ENCODE measurements at places on chromosomes 4 and X.

GRCh38 chrX:68599256-68600152 lies 48.0 kb upstream of the STARD8 start:
- no peak for DNase-seq

- DNase-seq = no peak
Measured at GRCh38 chrX:154348646-154349358, 25.6 kb downstream of the FLNA start.

DNA sequence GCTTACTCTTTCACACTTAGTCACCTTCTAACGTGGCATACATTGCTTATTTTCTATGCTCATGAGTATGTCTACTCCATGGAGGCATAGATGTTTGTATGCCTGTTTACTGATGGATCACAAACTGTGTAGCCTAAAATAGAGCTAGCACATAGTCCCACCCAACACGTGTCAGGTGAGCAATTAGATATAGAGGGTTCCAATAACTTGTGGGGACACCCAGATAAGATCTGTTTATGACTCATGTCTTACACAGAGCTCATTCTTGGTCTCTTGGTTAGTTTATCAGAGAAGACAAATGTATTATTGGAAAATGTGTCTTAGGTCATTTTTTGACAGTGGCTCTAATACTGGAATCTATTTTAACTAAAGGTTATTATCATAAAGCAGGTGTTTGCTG lies 6.8 kb downstream of the ZFP42 start:
- DNase-seq = no peak

DNA sequence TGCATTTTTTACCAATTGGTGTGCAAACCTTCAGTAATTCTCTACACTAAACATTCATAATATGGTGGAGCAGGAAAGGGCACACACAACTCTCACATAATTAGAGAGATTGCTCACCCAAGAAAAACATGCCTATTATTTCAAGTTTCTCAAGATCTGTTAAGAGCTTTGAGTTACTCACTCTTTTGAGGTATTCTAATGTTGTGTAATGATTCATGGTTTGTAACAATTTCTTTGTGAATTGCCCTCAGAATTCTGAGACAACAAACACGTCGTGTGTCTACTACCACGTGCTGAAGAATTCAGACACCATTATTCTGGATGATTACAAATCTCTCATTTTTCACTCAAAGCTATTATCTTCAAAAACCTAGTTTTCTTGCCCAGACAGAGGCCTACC lies 82.8 kb downstream of the PDGFC start:
- DNase-seq = no peak

DNA sequence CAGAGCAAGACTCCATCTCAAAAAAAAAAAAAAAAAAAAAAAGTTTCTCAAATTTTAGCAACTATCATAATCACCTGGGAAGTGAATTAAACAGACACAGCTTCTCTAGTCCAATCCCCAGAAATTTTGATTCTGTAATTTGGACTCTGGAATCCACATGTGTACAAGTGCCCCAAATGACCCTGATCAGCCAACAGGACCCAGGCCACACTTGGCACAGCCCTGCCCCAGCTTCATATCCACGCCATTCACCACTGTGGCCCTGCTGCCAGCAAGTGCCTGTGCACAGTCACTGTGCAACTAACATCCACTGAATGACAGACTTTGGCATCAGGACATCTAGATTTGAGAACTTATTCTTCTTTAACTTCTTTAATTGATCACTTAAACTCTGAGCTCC lies 14.1 kb upstream of the CXCL13 start:
- no peak for DNase-seq

DNA sequence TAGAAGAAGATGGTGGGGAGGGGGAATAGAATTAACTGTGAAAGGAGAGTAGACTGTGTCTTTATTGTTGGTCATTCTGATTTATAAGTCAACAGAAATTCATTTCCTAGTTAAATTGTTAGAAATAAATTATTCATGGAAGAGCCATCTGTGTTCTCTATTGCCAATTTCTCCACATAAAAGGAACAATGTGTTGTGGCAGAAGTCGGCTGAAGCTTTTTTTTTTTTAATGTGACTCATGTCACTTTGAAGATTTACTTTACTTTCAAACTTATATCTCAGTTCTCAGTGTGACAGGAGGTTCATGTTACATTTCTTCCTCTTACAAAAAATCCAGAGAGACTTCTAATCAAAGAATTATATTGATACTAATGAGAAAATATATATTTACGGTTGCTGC lies 60.5 kb downstream of the CPE start:
- DNase-seq = no peak

DNA sequence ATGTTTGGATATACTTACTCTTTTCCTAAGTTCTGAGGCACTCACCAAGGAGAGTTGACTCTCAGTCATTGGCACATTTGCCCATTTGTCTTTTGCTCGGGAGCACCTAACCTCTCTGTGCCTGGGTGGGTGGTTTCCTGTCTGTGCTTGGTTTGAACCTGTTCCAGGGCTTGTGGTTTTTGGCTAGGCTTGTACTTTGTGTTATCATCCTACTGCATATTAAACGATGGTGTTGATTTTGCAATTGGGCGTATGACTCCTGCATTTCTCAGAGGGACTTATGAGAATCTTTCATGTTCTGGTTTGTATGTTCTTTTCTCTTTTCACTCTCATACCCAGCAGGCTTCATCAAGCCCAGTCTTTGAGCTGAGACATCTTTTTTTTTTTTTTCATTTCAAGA lies 161.7 kb downstream of the BTC start:
- DNase-seq = no peak

GRCh38 chr4:125464146-125464545 lies 149.4 kb downstream of the FAT4 start:
- no peak for DNase-seq

DNA sequence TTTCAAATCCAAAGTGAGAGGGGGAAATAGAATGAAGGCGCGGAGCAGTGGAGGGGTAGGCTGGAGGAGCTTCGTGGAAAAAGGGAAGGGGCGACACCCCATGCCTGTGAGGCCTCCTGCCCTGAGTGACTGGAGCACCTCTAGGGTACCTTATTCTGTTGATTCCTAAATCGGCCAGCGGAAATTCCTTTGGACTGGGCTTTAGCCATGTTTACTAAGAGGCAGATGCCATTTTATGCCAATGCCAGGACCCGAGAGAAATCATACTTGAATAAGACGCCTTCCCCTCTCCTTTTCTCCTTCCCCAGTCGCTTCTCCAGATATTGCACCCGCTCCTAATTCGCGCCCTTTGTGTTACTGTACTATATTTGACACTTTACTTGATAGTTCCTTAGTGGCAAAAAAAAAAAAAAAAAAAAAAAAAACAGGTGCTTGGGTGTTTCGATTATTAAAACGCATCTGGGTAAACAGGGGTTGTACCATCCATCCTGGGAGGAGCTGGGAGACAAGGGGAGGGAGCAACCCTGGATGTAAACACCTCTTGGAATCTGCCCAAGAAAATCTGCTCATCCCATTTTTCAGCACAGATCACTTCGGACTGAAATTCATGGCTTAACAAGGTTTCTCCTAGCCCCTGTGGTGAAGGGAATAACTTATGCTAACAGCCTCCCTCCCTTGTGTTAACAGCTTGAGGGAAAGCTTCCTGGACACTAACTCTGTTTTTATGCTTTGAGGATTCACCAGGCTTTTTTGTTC lies 1.5 kb downstream of the BMP3 start:
- DNase-seq = no peak

DNA sequence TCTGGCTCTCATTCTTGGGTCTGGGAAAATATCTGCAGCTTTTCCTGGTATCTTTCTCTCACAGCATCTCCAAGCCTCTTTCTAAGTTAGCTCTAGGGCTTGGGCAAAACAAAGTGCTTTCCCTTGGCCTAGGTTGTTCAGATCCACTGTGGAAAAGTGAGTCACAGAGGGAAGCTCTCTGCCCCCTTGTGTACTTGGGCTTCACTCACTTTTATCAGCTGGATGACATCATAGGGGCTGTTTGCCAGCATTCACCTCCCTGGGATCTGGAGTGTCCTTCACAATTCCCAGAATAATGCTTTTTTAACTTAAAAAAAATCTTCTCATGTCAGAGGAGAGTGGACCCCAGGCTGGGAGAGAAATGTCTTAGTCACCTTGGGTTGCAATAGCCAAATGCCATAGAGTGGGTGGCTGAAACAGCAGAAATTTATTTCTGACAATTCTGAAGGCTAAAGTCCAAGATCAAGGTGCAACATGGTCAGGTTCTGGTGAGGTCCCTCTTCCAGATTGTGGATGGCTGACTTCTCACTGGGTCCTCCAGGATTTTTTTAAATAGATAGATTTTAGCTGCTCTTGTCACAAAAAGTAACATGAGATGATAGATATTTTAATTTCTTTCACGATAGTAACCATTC lies 247.8 kb downstream of the SH2D1A start:
- DNase-seq = no peak
